Stimulated activated CD8-positive, alpha-beta memory T cell treated with anti-CD3 and anti-CD28 coated beads, Interleukin-4, amount 100 ng/mL, for 4 hours (primary cell): ENCODE measurements at places on chromosomes 5 and 9.

GRCh38 chr5:11977904-11978303 is 73.7 kb upstream of the CTNND2 start:
- DNase-seq: no peak

- DNase-seq: peak; percentile 46
Measured at GRCh38 chr9:129889941-129890717, 54.9 kb downstream of the USP20 start.

GRCh38 chr9:120137186-120137840 is 442.7 kb downstream of the CDK5RAP2 start:
- DNase-seq: no peak

GRCh38 chr9:592733-593132 is 248.8 kb upstream of the DMRT1 start:
- no peak for DNase-seq

DNA sequence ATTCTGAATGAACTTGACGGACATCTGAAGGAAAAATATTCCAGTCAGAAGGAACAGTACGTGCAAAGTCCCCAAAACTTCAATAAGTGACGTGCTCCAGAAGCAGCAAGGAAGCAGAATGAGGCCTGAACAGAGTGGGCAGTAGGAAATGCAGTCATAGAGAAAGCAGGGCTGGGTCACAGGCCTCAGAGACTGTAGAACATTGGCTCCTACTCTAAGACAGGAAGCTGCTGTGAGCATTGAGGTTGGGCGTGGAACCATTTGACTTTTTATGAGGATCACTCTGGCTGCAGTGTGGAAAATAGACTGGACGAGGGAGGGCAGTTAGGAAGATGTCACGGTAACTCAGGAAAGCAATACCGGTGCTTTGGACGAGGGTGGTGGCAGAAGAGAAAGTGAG is 64.0 kb downstream of the DOCK8 start:
- no peak for DNase-seq

GRCh38 chr9:110606179-110606790 is 26.7 kb upstream of the SVEP1 start:
- no peak for DNase-seq

DNA sequence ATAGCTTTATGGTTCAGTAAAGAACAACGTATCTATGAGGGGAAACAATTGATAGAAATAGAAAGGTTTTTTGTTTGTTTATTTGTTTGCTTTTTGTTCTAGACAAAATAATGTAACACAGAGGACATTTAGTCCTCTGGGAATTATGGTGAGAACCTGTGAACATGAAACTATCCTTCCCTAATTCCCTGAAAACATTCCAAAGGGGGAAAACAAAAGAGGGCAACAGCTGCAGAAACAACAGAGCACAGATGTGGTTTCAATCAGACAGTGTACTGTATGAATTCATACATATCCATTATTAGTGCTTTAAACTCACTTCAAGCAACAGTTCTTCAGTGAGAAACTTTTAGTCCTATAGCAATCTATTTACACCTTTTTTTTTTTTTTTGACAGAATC is 1489.8 kb upstream of the C9orf72 start:
- no peak for DNase-seq

GRCh38 chr9:93533863-93534262 is 42.5 kb upstream of the PHF2 start:
- no peak for DNase-seq

GRCh38 chr9:37778534-37778933 is 6.3 kb downstream of the EXOSC3 start:
- DNase-seq: no peak

DNA sequence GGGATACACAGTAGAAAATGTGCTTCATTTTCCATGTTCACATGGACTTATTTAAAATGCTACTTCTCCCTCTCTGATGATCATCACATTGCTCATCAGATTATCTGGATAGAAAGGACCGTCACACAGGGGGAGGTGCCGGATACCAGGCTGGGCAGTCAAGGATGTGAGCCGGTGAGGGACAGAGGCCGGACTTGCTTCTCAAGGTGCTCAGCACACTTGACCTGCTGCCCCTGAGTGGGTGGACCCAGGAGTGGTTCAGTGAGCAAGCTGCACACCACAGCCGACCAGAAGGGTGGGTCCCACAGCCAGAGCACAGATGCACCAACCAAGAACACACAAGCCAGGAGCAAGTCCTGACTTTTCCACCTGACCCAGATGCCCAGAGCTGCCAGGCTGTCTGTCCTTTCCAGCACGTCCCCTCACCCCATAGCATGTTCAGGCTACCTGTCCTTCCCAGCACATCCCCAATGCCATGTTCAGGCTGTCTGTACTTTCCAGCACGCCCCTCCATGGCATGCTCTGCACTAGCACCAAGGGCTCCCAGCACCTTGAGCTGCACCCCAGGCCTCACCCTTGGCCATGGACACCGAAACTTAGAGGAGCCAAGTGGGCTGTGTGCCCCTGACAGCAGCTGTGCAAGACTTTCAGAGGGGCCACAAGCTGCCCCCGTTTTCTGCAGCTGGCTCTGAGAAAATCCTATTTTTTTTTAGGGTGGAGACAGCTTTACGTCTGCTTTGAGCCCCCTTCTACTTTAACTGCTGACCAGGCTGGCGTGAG is 77.8 kb downstream of the SECISBP2 start:
- DNase-seq: no peak

- no peak for DNase-seq
Measured at GRCh38 chr5:15693933-15694332, 194.0 kb downstream of the FBXL7 start.

DNA sequence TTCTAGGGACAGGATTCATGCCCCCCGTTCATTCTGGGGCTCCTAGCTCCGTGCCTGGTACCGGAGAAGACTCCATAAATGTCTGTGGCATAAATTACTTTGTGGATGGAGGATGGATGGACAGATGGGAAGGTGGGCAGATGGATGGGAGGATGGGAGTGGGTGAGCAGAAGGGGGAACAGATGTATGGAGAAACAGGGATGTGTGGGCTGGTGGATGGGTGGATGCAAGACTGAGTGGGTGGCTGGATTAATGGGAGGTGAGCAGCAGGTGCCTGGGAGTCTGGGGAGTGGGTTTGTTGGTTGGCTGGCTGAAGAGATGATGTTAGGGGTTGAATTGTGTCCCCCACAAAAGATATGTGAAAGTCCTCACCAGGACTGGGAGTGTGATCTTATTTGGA is 43.5 kb downstream of the SARDH start:
- DNase-seq: no peak

GRCh38 chr9:97293207-97293721 is 14.2 kb upstream of the CCDC180 start:
- no peak for DNase-seq

DNA sequence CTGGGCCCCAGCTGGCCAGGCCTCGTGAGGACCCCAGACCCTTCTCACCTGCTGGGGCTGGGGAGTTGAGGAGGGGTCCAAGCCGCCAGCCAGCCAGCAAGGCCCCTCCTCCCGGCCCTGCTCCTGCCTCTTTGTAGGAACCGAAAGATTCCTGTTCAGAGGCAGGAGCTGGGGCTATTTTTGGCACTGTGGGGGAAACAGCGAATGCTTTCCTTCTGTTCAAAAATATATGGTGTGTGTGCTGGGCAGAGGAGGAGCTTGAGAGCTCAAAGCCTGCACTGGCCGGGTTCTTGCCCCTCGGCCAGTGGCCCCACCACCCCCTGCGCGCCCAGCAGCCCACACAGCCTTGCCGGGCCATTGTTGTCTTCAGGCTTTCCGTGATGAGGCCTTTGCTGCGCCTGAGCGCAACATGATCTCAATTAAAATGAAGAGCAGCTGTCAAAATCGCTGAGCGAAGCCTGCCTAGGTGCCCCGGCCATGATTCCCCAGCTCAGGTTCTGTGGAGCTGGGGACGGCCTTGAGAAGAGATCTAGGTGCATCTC is 13.4 kb downstream of the NCS1 start:
- DNase-seq: no peak

GRCh38 chr5:116626272-116626723 is 51.7 kb upstream of the SEMA6A start:
- DNase-seq: no peak

DNA sequence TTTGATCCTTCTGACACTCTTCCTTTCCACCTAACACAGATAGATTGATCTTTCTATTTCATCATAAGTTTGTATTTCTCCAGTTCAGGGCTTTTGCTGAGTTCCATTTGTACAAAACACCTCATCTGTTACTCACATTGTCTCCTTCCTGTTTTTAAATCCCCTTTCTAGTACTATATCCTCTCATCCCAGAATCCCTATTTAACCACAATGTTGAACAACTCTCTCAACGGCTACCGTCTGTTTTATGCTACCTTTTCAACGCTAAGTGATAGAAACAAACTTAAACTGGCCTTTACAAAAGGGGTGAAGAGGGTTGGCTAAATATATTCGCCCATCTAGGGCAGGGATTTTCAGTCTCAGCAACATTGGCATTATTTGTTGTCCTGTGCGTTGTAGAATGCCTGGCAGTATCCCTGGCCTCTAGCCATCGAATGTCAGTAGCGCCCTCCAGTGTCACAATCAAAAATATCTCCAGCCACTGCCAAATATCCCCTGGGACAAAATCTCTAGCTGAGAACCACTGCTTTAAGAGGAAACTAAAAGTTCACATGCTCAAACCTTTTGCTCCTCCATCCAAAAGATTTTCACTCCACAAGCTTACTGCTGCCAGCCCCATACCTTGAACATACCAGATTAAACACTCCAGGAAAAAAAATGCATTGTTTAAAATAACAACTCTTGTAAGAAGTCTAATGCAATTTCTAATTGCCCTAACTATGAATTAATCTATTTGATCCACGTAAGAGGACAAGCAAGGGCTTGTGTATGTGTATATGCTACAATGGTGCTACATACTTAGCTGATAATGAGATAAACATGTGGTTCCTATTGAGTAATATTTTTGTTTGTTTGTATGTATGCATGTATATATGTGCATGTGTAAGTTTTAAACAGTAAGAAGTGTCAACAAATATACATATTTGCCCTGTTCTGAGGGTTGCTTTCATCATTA is 344.0 kb downstream of the PTPRD start:
- no peak for DNase-seq

DNA sequence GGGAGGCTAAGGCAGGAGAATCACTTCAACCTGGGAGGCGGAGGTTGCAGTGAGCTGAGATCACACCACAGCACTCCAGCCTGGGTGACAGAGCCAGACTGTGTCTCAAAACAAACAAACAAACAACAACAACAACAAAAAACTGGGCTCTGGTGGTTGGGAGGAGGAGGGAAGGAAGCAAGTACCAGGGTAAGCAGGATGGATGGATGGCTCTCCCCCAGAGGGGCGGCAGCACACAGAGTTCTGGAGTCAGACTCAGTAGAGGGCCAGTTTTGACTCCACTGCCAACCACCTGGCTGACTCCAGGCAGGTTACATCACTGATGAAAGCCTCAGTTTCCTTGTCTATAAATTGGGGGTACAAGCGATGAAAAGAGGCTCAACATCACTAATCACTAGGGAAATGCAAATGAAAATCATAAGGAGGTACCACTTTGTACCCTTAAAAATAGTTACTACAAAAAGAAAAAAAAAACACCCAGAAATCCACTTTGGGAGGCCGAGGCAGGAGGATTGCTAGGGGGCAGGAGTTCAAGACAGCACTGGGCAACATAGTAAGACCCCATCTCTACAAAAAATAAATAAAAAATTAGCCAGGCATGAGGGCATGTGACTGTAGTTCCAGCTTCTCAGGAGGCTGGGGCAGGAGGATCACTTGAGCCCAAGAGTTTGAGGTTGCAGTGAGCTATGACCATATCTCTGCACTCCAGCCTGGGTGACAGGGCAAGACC is 3.2 kb downstream of the SLC22A4 start:
- DNase-seq: no peak

DNA sequence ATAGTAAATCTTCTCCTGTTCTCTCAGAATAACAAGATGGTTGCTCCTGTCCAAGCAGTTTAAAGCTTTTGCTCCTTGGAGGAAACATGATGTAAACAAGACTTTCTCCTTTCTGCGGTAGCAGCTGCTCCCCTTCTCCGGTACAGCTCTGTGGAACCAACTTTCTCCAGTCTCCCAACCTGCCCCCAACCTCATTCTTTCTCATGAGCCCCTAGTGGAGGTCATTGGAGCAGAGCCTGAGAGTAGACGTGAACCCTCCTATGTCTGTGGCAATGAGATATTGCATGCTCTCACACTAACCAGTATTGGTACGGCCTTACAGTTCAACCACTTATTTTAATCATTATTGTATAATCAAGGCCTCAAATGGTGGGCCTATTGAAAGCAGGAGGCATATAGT is 483.8 kb upstream of the CDH10 start:
- DNase-seq: no peak

DNA sequence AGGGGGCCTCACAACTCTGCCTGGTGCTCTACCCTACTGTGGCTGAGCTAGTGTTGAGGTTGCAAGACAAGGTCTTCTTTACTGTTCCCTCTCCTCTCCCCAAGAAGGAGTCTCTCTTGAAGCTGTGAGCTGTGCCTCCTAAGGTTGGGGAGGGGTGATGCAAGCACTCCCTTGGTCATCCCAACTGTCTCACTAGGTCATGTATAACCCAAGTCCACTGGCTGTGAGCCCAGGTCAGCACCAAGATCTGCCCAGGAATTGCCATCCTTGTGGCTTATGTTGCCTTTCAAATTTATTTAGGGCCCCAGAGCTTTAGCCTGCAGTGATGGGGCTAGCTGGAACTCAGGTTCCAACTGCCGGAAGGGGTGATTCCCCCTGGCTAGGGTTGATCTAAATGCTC is 10.3 kb upstream of the YTHDC2 start:
- no peak for DNase-seq

DNA sequence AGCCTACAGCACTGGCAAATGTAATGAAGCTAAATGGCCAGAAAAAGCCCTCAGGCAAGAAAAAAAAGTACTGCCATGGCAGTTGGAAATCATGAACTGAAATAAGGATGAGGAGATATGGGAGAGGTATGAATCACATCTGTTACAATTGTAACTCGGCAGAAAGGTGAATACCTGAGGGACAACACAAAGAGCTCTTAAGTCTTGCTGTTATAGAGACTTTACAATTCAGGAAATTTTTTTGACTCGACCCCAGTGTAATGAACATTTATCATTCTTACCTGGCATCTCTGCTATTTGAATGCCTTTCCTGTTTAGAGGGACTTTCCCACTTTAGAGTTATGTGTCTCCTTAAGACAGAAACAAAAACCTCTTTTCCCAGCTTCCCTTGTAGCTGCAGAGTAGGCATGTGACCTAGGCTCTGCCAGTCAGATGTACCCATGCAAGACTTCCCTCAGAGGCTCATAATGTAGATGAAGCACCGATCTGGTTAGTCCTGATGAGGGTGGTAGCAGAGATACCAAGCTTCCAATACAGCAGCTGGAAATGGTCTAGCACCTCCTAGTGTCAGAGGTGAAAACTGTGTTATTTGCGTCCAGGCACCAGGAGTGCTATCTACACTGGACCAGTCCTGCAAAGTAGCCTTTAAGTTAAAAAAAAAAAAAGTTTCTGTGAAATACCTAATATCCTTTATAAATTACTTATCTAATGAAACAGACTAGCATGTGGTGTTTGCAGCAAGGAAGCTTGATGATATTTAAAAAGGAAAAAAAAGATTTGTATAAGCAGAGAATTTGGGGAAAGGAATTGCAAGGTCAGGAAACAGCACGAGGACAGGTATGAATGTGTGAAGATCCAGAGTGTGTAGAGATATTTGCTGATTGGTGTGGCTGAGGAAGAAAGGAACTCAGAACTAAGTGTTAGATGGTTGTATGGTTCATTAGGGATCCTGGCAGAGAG is 146.9 kb upstream of the SLC1A3 start:
- DNase-seq: no peak
